ENCODE measurements at places on chromosomes 6 and 20.

- DNase-seq: peak; percentile 25
Observed at GRCh38 chr20:33663161-33664084, 1.3 kb downstream of the C20orf144 start.

GRCh38 chr20:49687595-49688567 is 25.8 kb downstream of the B4GALT5 start:
- no peak for DNase-seq

DNA sequence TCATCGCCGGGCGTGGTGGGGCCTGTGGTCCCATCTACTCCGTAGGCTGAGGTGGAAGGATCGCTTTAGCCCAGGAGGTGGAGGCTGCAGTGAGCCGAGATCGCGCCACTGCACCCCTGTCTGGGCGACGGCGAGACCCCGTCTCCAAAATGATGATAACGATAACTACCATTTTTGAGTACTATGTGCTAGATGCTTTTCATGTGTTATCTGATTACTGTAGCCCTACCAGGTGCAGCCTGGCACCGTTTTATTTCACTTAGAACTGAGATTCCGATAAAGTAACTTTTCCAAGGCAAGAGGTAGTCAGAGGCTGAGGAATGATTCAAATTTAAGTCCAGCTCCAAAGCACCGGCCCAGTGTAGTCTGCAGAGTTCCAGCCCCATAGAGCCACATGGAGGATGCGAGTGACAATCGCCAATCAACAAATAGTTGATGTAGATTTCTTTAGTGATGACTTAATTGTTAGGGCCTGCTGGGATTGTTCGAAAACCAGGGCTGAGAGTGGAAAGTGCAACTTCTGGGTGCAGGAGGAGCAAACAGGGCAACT is 727 bp downstream of the ERMARD start:
- no peak for DNase-seq

- no peak for DNase-seq
Observed at GRCh38 chr6:22129751-22130150, 167.1 kb downstream of the PRL start.

DNA sequence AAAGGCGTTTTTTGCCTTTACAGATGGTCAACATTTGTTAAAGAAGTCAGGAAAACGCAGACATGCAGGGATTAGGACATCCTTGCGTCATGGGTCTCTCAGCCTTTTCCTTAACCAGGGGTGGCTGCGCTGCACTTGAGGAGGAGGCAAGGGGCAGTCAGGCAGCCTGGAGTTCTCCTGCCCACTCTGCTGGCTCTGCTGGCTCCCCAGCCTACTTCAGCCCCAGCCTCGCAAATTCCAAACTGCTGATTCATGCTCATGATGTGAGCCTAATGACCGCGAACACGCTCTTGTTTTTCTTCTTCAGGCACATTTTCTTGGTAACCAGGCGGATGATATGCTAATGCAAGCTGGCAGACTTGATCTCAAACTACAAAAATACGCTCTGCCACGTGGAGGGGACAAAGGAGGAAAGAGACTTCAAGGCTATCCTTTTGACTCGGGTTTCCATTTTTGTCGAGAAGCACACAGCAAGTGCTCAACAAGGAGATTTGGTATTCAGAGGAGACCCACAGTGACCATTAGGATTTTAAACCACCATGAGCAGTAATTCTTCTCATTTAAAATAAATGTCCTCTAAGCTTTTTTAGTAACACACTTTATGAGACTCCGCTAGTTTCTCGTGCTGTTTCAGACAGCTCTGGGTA is 290.3 kb upstream of the STXBP5 start:
- DNase-seq: no peak

DNA sequence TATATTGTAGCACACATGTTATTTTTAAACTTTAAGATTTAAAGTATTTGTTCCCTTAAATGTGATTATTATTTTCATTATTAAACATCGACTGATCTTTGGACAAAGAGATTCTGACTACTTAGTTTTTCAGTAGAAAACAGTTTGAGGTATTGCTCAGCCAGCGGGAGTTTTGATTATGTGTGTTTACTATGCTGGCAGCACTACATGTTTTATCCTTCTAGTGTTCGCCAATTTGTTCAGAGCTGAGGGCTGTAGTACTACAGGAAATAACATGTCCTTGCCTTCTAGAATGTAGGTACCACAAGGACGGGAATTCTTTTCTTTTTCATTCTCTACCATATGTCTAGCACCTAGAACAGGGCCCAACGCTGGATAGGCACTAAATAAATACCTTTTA is 11.1 kb upstream of the LCA5 start:
- DNase-seq: no peak

DNA sequence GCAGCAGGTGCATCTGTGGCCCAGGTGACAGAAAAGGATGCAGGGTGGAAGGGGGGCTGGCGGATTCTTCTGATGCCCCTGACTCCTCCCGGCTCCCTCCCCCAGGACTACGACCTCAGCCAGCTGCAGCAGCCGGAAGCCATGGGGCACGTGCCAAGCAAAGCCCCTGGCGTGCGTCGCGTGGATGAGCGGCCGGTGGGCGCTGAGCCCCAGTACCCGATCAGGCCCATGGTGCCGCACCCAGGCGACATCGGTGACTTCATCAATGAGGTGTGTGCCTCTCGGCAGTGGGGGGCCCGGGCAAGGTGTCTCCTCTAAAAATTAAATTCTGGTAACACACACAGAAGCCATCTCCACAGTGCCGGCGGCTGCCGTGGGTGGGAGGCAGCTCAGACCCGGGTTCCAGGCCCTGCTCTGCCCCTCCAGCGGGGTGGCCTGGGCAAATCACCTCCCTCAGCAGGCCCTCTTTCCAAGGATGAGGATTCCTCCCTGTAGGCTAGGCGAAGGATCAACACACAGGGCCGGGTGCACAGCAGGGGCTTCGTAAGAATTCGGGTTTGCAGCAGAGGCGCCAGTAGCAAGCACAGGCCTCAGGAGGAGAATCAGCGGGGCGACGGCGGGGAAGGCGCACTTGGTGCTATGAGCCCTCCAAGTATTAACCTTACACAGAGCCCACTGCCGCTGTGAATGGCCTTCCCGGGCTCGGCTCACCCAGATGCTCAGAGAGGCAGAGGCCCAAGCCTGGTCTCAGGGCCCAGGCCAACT is 131.5 kb downstream of the TAF4 start:
- DNase-seq: no peak

DNA sequence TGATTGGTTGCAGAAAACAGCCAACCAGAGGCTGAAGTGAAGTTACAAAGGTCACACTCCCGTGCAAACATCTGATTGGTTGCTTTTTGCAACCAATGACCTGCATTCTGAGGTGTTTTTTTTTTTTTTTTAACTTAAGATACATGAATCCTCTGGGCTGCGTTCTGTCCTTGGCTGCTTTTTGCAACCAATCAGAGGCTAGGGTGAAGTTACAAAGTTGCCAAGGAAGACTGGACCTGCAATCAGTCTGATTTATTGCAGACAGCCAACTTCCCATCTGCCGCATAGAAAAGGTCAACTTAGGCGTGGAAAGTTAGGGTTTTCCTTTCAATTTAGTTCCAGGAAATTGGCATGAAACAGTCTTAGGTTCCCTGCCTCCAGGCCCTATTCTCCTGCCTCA is 292.9 kb downstream of the PLCB1 start:
- DNase-seq: no peak

DNA sequence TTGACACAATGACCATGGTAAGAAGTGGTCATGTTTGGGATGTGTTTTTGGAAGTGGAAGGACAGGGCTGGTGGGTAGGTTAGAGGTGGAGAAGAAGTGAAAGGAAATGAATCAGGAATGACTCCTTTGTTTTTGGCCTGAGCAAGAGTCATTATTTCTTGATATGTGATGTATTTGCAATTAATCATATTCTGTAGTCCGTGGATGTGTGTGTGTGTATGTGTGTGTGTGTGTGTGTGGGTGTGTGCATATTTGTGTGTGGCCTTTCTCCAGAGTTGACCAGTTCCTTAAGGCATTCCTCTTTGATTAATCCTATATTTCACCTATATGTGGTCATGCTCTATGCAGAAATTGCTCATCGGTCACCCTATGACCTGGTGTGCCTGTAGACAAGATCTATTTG is 130.7 kb downstream of the UTRN start:
- DNase-seq: no peak

- no peak for DNase-seq
Observed at GRCh38 chr6:25960734-25961133, 1.9 kb upstream of the TRIM38 start.

DNA sequence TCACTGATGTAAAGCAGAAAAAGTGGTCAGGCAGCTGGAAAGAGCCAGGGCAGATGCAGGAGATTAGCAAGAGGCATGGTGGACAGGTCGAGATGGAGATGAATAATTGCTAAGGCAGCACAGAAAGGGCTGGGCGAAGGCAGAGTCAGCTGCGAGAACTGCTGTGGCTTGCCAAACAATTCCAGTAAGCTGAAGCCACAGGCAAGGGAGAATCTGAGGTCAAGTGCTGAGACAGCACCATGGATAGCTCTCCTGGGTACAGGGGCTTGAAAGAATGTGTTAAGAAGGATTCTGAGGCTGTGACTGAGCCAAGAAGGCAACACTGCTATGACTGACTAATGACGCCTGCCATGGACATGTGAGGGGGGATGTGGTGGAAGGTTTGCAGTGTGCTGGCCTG is 220.8 kb upstream of the FOXA2 start:
- no peak for DNase-seq

DNA sequence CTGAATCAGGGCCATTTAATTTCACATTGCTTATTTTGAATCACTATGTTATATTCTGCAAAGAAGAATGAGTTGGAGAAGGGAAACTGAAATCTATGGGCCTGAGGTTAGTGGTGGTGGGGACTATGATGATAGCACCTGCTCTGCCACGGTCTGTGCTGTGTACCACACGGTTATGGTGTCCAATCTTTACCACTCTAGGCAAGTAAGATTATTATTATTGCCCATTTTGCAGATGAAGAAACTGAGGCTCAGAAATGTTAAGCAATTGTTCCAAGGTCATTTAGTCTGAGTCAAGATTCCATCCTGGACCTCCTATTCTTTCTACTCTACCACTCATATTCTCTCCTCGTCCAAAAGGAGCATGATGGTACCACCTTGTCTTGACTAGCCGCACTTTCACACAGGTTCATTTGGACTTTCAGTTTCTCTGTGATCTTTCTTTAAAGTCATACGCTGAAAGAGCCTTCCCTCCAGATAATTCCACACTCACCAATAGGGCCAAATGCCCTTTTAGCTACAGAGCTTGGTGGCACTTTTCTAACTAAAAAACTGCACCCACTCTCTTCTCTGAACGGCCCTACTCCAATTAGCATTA is 56.2 kb downstream of the GFOD1 start:
- no peak for DNase-seq

All from cortex of kidney (tissue), 1 donor.